ENCODE measurements at places on chromosomes 2 and 18. TPM values are rescaled to one million over a fixed set of nuclear protein-coding genes. Genes with fewer than 3 reads are reported as not detected.

Gene MRO
- 3.2 TPM for total RNA-seq

DNA sequence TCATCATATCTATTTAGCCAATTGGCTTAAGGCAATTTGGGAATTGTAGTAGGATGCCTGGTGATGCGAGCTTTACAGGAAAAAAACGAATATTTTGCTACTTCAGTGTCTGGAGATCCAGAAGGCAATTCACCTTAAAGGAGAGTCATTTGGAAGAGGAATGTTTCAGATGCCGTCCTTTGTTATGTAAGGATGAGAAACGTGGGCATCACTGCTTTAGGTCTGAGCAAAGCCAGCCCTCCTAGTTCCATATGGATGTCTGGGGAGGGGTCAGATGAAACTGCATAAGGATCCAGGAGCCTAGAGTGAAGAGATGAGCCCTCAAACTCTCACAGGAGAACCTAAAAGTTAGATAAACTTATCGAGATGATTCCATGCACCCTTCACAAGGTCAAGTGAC lies 30.9 kb upstream of the DOCK10 start:
- DNase-seq, result no peak

Gene KCNJ3
- total RNA-seq, result 5.1 TPM

Gene CFC1
- total RNA-seq, result not detected

Gene COL3A1
- 1,346 TPM for total RNA-seq

GRCh38 chr2:240604291-240604938 lies 17.9 kb downstream of the CAPN10 start:
- peak; percentile 91 for DNase-seq

Gene C2orf66
- 0.19 TPM for total RNA-seq

Gene UGT1A5
- not detected for total RNA-seq

Gene SOWAHC
- total RNA-seq, result 15.0 TPM

DNA sequence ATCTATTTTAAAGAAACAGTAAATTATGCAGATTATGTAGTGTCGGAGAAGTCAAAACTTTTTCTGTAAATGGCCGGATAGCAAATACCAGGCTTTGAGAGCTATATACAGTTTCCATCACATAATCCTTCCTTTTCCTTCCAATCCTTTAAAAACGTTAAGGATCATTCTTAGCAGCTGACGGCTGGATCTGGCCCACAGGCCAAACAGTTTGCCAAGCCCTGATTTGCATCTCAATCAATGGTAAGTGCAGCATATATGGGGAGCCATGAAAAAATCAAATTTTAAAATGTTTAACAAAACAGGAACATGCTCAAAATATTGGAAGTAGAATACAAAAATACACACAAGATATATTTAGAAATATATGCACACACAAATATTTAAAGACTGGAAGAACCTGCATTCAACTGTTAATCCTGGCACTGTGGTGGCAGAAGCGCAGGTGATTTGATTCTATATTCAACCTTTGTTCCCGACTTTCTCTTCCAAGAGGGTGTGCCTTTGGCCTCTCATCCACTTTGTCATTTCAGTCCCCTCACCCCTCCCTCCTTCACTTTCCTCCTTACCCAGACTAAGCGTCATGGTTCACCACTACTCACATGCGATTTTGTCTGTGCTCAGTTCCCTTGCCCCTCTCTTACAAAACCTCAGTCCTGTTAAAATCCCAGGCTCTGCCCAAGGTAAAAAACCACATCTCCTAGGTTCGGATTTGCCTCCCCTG lies 27.3 kb downstream of the NDUFA10 start:
- no peak for DNase-seq

Gene SKA1
- total RNA-seq, result 0.52 TPM

DNA sequence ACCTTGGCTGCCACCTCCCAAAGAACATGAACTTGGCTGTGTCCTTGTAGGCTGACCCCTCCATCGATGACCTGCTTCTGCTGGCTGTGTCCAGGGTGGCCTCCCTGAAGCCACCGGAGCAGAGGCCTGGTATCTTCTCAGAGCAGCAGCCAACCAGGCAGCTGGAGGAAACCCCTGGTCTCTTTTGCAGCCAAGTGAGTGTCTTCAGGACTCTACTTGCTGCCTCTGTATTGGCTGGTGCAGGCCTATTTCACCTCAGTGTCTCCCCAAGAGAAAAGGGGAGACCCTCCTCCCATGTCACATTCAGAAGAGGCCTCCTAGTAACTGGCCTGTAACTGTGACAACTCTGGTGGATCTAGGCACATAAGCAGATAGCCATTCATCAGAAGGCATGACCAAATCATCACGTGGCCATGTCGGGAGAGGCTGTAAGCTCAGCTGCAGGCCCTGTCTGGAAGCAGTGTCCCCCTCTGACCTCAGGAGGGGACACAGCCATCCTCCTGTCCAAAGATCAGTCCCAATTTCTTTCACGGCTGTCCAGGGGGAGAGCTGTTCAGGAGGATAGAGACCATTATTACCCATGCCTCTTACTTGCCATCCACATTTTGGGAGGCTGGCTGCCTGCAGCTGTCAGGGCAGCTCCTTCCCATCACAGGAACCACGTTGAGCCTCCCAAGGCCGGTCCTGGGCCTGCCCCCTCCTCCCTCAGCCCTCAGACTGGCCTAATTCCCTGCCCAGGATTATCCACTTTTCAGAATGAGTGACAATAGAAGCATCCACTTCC lies 20.9 kb upstream of the ROCK2 start:
- no peak for DNase-seq

- DNase-seq, result no peak
Observed at GRCh38 chr2:178828486-178828881, 21.3 kb upstream of the TTN start.

DNA sequence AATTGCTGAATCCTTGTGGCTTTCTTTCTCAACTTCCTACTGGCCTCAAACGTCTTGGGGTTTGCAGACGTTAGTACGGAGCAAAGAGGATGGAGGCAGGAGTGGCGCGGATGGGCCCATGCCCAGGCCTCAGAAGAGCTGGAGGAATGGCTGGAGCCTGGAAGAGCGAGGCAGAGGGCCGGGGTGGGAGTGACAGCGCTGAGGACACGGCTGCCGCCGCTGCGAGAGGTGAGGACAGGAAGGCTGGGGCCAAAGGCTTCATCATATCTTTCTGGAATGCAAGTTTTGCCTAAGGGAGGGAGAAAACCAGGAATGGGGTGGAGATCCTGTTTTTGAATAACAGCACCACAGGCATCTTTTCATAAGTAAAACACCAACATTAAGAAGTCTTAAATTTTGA lies 178.5 kb upstream of the SESTD1 start:
- no peak for DNase-seq

GRCh38 chr2:136022396-136023146 lies 37.1 kb upstream of the DARS1 start:
- DNase-seq, result no peak

Gene LIPG
- total RNA-seq, result 9.1 TPM

Gene RGPD3
- total RNA-seq, result 0.18 TPM

Gene RNF125
- total RNA-seq, result 6.7 TPM

All from aorta (tissue), 5 donors.